ENCODE measurements at places on chromosomes 3 and 15.

DNA sequence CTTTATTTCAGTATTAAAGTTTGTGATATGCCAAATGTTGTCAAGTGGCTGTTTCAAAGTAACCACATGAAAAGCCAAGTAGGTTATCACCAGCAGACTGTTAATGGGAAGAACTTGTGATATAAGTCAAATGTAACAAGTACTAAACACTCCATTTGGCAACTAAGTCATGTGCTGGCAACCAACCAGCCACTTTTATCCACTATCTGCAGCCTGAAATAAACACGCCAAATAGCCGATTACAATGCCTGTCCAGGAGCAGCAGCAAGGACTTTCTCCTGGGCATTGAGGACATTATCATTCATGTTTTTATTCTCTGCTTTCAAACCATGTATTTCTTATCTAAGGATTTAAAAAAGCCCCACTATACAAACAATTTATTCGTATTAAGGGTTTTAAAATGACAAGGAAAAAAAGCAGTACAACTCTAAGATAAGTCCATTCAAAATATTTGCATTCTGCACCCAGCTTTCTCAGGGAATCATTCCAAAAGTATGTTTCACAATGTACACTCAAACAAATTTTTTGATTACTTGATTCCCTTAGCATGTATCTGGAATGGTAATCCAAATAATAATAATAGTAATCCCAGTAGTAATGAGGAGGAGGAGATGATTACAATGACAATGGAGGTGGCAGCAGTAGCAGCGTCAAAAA is 448.6 kb downstream of the ERC2 start:
- DNase-seq, result no peak

- peak; percentile 77 for DNase-seq
Measured at GRCh38 chr3:12948891-12949711, 107.7 kb upstream of the RPL32 start.

- DNase-seq, result no peak
Measured at GRCh38 chr15:77208241-77208640, 137.3 kb upstream of the TSPAN3 start.

DNA sequence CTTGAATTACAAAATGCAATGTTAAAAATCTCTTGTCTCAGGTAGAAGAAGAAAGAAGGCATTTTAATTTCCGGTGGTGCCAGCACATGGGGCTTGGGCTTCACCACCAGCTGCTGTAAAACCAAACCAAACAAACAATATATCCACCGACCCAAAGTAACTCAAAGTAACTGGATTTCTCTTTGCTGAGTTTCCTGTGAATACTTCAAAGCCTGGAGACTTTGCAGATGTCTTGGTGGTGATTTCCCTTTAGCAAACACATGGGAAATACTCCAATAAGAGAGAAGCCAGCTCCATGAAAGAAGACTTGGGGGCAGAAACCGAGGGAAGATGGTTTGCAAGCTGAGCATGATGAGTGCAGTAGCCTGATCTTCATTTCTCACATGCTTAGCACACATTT is 62.6 kb downstream of the EIF4E3 start:
- DNase-seq, result no peak

GRCh38 chr15:78167227-78167888 is 18.2 kb downstream of the IDH3A start:
- no peak for DNase-seq

- DNase-seq, result no peak
Measured at GRCh38 chr3:121796970-121797369, 37.9 kb downstream of the IQCB1 start.

GRCh38 chr3:159941038-159942000 is 47.3 kb upstream of the IL12A start:
- no peak for DNase-seq

DNA sequence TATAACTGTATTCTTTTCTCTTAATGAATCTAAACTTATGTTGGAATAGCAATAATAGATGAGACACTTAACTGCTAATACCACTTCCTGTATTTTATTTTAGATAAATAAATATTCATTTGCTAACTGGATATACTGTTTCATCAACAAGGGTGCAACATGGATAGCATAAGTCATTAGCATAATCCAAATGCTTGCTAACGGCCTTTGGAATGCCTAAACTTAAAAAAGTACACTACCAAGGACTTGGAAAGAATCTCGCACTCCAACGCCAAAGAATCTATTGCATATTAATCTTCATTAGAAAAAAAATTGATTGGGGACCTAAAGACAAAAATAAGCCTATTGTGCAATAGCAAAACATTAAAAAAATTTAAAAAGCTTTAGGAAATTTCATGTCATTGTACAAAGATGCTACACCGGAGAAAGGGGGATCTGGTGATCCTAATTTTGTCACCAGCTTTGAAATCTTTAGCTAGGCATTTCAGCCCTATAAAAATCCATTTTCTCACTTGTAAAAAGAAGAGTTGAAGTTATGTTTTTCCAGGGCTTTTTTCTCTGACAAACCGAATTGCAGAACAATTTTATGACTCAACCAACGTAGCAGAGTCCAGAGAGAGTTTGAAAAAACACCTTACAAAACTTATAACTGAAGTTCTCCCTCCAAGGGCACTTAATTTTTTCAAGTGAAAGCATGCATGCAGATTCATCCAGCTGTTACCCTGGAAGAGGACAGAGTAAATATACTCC is 4.1 kb downstream of the VGLL3 start:
- DNase-seq, result peak; percentile 62

DNA sequence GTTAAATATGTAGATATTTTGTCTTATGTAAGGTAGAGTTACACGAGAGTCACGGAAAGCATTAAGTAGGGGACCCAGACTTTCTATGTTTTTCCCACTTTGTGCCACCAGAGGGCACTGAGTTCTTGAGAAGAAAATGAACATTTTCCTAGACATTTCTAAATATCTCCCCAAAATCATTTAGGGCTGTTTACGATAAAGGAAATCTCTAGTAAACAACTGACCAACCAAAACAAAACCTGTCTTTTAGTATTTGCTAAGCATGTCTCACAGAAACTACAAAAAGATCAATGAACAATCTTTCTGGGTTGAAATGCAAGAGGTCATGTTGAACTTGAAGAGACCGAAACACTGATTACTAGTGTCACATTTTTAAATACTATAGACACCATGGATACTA is 16.1 kb downstream of the POU1F1 start:
- DNase-seq, result peak; percentile 57

DNA sequence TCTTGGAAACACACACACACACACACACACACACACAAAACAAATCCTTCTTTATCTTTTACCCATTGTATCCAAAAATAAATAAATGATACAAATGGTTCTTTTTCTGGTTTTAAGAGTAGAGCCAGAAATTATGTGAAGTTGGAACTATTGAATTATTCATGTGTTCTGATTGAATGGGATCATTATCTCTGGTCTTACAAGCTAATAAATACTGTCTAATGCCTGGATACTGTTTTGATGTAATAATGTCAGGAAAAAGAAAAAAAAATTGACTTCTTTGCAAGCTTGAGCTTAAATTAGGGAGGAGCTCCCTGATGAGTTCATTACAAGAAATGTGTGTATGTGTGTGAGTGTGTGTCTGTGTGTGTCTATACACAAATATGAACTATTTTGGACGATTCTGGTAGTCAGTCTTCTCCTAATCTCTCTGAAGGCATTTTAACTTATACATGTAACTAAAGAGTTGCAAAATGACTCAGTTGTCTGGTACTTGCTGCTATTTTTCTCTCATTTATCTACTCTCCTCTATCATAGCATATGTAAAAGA is 507.2 kb upstream of the AGTR1 start:
- no peak for DNase-seq

DNA sequence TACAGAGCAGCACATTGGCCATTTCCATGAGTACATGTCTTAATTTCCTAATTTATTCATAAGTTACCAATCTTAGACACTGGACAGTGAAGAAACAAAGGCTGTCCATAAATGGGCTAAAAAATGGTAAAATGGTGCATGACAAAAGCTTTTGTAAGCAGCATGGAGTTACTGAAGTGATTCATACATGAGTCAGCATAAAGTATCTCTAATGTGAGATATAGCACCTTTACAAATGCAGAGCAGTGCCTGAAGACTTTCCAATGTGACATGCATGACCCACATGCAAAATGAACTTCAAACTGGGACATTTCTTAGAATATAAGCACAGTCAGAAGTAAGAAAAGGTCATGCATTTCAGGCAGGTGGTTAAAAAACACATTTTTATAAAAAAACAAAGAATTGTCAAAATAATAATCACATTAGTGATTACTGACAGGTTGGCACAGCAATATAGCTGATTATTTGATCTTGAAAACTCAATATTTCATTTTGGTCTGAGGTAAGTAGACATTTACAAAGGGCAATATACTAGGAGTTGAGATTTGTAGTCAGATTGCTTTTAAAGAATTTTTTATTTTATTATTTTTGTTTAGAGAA is 299.3 kb downstream of the PLCL2 start:
- DNase-seq, result peak; percentile 45

DNA sequence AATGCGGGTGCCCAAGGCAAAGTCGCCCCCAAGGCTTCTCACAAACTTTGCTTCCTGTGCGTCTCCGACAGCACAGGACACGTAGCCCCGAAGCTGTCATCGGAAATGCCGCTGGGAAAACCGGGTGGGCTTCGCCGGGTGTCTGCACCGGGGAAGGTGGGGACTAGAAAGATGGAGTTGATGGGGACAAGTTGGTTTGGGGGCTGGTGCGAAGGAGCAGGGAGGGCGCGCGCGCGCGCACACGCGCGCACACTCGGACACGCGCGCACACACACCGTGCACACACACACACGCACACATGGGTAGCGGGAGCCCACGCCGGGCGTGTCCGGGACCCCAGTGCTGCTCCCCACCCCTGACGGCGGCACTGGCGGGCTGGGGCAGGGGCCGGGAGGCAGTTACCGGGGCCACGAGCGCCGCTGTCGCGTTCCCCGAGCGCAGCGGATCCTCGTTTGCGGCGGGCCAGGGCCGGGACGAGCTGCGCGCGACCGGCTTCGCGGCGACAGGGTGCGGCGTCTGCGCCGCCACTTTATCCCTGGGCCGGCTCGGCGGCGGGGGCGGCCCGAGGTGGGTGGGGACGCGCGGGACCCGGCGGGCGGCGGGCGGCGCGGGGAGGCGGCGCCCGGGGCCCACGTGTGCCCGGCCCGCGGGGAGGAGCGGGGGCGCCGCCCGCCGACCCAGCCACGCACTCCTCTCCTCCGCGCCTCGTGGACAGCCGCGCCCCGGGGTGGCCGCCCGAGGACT is 539 bp upstream of the MGLL start:
- peak; percentile 36 for DNase-seq

GRCh38 chr3:111751961-111752360 is 107.1 kb upstream of the PHLDB2 start:
- DNase-seq, result peak; percentile 83

GRCh38 chr3:99474776-99475175 is 163.6 kb upstream of the COL8A1 start:
- DNase-seq, result peak; percentile 77

DNA sequence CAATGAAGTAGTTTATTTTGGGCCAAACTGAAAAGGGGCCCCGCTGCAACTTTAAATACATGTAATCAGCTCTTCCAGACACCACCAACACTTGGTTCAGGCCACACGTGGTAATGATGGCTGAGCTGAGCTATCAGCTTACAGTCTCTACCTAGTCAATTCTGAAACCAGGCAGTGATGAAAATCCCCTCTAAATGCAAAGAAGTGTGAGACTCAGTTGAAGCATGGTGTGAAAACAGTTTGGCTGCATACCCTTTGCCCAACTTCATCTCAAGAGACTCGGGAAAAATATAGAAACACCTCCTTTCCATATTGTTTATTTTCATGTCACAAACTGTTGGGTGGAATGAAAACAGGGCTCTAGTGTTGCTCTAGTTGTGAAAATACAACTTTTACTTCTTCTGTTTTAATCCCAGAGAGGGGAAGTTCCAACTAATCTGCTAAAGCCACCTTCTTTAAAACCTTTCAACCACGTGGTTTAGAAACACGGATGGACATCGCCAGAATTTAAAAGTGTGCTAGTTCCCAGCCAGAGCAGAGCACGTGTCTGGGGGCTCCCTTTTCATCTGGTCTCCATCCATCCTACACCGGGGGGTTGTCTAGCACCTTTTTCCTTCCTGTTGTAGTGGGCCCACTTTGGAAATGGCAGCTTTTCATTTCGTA is 229.1 kb downstream of the EPHB1 start:
- no peak for DNase-seq

DNA sequence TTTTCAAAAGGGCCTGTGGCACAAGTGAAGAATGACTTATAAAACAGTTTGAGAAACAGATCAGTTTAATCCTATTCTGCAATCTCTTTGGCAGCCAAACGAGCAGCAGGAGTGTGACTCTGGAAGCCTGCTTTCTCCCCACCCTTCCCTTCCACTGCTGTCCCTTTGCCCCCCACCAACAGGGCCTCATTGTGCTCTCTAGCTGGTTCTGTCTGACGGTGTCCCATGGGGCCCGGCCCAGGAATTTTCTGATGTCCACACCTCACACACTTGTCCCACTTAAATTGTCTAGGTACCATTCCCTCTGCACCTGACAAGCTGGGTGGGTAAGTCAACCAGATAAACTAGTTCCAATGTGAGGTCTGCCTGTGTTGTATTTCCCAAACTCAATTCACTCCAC is 16.4 kb downstream of the SLCO2A1 start:
- no peak for DNase-seq

DNA sequence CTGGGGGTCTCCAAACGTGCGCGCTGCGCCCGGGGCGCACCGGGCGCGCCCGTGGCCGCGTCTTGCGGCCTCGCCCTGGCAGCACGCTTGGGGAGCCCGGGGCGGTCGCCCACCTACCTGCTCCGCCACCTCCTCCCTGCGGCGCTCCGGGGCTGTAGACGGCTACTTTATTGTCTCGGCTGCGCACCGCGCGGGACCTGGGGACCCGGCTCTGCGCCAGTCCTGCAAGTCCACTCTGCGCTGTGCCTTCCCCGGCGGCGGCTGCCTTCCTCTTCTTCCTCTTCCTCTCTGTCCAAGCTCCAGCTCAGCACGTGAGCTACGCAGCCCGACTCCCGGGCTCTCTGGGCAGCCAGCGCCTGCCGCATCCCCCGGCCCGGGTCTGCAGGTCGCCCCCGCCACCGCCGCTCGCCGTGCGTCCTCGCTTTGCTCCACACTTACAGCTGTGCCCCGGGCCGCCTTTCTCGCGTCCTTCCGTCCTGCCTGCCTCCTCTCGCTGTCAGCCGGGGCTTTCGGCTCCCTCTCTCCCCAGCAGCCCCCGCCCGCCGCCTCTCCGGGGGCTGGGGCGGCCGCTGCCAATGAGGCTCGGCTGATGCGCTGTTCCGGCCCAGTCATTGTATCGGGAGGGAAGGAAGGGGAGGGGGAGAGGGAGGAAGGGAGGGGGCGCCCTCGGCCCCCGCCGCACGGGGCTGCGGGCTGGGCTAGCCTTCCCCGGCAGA is 156.4 kb upstream of the FRMD4B start:
- DNase-seq, result no peak

Data from AG10803 (cell line).